ENCODE measurements at places on chromosomes 12 and 14.

GRCh38 chr12:31408763-31409162, 82.8 kb upstream of the SINHCAF start:
- DNase-seq: no peak

DNA sequence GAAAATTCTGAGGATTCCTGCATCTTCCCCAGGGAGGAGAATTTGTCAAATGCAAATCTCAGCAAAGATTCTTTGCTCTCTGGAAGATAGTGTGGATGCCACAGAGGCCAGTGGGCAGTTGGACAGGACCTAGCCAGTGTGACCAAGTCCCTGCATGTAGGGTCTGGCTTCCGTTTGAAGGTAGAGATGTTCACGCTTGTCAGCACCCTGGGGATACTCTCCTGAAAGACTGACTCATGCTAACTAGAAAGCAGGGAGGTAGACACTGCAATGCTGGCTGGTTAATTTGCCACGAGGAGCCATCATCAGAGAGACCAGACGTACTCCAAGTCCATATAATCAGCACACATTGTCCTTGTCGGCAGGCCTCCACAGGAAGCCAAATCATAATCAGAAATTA, 130.1 kb downstream of the SAMD4A start:
- no peak for DNase-seq

- no peak for DNase-seq
Observed at GRCh38 chr12:88805692-88806091, 225.4 kb upstream of the KITLG start.

- DNase-seq: no peak
Observed at GRCh38 chr14:90808759-90809529, 7.3 kb downstream of the TTC7B start.

- no peak for DNase-seq
Observed at GRCh38 chr12:95212586-95212985, 4.7 kb downstream of the FGD6 start.

DNA sequence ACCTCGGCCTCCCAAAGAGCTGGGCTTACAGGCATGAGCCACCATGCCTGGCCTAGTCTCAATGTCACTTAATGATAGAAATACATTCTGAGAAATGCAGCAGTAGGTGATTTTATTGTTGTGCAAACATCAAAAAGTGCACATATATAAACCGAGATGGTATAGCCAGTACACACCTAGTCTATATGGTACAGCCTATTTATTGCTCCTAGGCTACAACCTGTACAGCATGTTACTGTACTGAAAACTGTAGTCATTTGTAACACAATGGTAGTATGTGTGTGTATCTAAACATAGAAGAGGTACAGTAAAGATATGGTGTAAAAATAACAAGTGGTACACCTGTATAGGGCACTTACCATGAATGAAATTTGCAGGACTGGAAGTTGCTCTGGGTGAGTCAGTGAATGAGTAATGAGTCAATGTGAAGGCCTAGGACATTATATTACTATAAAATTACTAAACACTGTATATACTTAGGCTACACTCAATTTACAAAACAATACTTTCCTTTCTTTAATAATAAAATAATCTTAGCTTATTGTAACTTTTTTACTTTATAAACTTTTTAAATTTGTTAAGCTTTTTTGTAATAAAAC, 166.7 kb upstream of the SYT1 start:
- no peak for DNase-seq

- no peak for DNase-seq
Observed at GRCh38 chr12:123591702-123592481, 7.5 kb downstream of the TMED2 start.

DNA sequence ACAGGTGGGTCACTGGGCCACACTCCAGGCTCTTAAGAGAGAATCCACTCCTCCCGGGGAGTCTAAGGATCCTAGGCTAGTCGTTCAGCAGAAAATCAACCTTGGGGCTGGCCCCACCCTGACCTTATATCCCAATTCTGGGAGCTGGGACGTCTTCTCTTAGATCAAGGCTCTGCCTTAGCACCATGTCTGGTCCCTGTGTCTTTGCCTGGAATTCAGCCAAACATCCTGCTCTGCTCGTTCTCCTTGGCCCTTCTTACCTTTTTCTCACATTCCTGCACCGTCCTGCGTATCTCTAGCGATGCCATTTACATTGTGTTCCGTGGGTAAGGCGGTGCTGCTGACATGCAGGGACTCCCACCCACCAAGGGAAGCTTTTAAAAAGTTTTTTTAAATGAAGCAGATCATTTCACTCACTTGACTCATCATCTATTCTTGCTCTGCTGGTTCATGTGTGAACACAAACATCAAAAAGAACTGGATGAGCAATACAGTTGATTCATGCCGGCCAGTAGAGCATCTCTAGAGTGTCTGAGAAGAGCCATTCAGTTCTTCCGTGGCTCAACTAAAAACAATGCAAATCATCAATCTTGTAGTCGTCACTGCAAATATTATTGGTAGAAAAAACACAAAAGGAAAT, 50.2 kb downstream of the KCNK13 start:
- DNase-seq: no peak

GRCh38 chr12:4589941-4590340, 27.9 kb downstream of the DYRK4 start:
- no peak for DNase-seq

- DNase-seq: no peak
Observed at GRCh38 chr12:131108177-131108955, 154.7 kb downstream of the ADGRD1 start.

DNA sequence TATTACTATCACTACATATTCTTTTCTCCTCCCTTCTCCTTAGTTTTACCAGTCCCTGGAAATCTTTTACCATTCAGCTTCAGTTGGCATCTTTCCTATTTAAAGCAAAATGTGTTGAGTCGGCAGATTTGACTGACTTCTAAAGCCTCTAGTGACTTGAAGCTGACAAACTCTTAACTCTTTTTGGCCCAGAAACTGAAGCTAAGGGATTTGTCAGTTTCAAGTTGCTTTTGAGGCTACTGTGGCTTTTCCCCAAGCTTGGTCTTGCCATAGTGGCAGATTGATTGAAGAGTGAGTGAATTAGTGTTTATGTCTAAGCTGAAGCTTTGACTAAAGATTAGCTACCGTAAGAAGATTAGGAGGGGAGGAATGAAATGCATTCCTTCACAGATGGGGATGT, 104.0 kb downstream of the ETNK1 start:
- no peak for DNase-seq

- no peak for DNase-seq
Observed at GRCh38 chr12:108322998-108323397, 16.1 kb downstream of the CMKLR1 start.

GRCh38 chr12:3171195-3171591, 94.0 kb downstream of the TSPAN9 start:
- no peak for DNase-seq

DNA sequence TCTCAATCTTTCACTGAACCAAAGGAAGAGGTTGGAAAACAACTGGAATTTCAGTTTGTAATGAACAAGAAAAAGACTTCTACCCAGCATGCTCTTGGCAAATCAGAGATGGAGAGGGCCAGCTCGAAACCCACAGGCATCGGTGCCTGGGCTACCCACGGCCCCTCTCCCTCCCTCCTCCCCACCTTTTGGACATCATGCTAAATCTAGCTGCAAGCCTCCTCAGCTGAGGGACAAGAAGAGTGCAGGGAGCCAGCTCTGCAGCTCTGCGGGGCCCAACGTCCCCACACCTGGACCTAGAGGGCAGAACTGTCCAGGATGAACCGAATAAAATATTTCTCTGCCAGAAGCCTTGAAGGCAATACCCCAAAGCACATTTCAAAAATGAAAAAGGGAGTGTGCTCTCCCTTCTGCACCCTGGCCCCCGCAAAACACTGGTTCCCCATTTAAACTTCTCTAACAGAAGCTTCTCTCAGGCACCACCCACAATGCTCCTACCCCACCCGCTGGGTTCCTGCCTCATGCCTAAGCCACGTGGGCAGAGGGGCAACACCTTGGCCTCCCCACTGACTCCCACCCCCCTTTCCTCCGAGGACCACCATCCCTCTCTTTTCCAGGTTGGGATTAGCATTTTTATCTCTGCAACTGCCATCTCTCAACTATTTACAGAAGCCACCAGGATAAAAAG, 8.2 kb downstream of the CAMKK2 start:
- no peak for DNase-seq

GRCh38 chr12:41802803-41803202, 341.9 kb downstream of the GXYLT1 start:
- no peak for DNase-seq

DNA sequence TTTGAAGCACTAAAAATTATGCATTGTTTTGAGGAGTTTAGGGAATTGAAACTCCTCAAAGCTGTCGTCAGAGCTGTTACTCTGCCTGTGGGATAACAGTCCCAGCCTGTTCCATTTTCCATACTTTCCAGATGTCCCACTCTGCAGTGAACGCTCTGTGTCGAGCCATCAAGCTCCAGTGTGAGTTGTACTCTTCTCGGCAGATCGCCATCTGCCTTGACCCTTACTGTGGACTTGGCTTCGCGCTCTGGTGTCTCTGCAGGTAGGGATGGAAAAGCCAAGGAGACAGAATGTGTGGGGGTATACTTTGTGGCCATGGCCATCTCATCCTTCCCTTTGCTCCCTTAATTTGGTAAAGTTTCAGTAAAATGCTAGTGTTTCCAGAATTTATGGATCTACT, 35.5 kb upstream of the ATF1 start:
- no peak for DNase-seq

DNA sequence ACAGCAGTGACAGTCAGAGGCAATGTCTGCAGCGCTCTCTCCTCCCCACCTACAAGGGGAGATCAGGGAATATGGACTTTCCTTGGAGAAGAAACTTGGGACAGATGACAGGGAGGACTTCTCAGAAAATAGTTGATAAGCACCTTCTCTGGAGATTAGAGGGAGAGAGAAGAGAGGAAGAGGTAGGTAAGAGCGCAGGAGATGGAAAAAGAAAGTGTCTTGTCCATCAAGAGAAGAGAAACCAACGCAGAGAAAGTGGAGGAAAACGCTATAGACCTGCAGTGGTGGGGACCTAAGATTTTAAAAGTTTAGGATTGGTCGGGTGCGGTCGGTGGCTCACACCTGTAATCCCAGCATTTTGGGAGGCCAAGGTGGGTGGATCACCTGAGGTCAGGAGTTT, 15.5 kb upstream of the SMUG1 start:
- no peak for DNase-seq

- no peak for DNase-seq
Observed at GRCh38 chr14:29233188-29233587, 466.6 kb downstream of the FOXG1 start.
